Cerebellar nuclear complex (tissue), 1 donor: ENCODE measurements at places on chromosomes 13 and 19.

DNA sequence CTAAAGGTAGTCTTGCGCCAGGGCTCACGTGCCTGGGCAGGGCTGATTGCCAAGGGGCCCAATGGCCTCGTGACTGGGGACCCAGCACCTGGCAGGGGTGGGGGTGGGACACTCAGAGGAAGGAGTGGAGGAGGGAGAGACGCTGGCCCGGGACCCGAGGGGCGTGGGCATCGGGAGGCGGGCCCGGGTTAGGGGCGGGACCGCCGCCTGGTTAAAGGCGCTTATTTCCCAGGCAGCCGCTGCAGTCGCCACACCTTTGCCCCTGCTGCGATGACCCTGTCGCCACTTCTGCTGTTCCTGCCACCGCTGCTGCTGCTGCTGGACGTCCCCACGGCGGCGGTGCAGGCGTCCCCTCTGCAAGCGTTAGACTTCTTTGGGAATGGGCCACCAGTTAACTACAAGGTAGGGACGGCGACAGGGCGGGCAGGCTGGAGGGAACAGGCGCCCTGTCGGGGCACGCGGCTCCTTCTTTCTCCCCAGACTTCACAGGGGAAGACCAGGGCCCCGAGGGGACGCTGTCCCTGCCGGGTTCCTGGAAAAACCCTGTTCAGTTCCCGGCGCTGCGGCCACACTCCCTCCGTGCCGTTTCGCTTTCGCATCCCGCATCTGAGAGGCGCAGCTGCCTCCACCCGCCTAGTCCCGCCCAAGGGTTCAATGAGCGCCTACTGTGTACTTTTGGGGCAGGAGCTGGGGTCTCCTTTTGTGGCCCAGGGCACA lies at the start of gene IFI30:
IFI30 (plus strand) TSS at position 242 of the 717 bp plus-strand sequence; CDS start at position 271, 29 bp downstream.
- DNase-seq = no peak

GRCh38 chr19:11659612-11660011 lies 62.3 kb downstream of the ZNF627 start:
- no peak for DNase-seq

DNA sequence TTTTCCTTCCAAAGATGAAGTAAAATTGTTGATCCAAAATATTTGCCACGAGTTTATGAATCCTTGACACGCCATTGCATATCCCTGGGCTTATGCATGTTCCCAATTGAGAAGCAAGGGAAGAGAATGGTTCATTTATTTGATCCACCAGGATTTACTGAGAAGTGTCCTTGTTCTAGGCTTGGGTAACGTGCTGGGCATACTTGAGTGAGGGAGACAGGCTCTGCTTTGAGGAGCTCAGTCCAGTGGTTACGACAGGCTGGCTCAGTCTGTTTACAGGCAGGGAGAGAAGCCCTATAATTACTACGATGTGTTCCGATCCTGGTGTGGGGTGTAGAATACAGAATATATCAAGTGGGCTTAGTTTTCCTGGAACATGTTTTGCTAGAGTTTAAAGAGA lies 6.3 kb upstream of the PNMA8C start:
- no peak for DNase-seq

DNA sequence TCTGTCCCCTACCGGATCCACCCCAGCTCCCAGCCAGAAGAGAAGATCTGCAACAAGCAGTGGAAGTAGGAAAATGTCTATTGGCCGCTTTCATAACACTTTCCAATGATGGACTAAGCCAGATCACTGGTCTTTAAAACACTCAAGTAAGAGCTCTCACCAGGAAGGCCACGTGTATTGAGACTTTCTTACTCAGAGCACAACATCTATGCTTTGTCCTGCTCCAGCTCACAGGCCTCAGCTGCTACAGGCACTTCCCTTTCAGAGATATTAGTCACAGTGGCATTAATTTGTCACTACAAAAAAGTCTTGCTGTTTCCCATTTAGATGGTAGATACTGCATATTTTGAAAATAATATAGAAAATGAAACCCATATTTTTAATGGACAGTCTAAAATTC lies 164.2 kb downstream of the ABCC4 start:
- DNase-seq = no peak

- no peak for DNase-seq
Observed at GRCh38 chr13:50284540-50284939, 269.3 kb downstream of the KCNRG start.

DNA sequence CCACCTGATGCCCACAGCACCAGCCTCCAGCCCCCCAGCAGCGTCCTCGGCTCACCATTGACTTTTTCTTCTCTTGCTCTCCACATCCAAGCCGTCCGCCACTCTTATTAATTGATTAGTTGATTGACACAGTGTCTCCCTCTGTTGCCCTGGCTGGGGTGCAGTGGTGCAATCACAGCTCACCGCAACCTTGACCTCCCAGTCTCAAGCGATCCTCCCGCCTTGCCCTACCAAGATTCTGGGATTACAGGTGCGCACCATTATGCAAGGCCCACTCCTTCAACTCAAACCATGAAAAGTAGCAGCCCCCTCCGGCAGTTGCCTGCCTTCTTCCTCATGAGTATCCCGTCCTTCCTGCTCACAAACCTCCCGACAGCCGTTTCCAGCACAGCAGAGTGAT lies 921 bp upstream of the TEX29 start:
- DNase-seq = no peak

- DNase-seq = peak; percentile 74
Observed at GRCh38 chr19:51339687-51340656, 2.0 kb downstream of the VSIG10L start.

- DNase-seq = no peak
Observed at GRCh38 chr19:34254698-34255432, 511 bp downstream of the GARRE1 start.

DNA sequence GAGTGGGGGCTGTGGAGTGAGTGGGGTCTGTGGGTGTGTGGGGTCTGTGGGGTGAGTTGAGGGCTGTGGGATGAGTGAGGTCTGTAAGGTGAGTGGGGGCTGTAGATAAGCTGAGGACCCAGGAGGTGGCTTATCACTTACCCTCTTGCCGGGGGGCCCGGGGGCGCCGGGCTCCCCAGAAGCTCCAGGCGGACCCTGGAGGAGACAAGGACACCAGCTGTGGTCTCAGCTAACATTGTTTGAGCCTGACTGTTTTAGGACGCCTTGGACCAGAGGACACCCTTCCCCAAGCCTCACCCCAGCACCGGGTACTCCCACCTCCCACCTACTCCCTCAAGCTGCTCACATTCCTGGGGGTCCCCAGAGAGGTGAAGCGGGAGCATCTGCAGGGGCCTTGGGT lies 34.2 kb upstream of the OLFM2 start:
- no peak for DNase-seq

- no peak for DNase-seq
Observed at GRCh38 chr13:71218960-71219359, 648.0 kb downstream of the DACH1 start.

DNA sequence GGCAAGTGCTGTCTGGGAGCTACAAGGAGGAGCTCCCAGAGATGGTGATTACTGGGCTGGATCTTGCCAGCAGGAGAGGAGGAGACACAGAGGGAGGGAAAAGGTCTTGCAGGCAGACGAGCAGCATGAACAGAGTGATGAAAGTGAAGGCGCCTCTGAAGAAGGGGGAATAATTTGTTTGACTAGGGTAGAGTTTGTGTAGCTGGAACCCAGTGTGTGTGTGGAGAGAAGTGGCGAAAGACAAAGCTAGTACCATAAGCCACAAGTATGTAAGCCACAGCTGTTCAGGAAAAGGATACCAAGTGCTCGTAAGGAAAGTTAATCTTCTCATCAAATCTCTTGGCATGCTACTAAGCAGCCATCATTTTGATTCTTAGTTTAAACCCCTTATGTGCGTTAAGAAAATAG lies 5.4 kb downstream of the FLT1 start:
- DNase-seq = no peak

DNA sequence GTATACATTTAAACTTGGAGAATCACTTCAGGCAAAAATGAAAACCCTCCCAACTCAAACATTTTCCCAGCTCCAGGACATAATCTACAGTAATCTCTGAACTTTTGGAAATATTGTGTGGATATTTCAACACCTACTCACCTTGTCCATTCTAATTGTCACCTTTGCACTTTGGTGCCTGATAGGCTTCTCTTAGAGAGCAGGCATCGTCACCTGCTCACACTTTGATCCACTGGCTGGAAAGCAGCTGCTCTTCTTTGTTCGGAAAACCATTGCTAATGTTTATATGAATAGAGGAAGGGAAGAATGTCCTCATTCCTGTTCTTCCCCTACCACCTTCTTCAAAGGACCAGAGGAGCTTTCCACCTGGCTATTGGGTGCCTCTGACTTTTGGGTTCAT lies 411.2 kb downstream of the FGF9 start:
- DNase-seq = no peak

DNA sequence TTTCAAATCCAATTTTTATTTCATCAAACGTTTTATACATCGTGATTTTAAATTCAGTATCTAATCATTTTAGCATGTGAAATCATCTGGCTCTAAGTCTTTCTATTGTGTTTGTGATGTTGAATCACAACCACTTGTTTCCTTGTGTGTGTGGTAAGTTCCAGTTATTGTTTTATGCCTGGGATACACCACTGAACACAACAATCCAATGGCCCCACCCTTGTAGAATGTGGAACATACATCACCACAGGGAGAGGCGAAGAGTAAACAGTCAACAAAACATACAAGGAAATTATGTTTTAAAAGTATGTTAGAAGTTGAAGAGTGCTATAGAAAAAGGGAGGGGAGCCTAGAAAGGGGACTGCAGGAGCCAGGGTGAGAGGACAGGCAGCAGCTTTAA lies 100.5 kb downstream of the EPSTI1 start:
- no peak for DNase-seq

DNA sequence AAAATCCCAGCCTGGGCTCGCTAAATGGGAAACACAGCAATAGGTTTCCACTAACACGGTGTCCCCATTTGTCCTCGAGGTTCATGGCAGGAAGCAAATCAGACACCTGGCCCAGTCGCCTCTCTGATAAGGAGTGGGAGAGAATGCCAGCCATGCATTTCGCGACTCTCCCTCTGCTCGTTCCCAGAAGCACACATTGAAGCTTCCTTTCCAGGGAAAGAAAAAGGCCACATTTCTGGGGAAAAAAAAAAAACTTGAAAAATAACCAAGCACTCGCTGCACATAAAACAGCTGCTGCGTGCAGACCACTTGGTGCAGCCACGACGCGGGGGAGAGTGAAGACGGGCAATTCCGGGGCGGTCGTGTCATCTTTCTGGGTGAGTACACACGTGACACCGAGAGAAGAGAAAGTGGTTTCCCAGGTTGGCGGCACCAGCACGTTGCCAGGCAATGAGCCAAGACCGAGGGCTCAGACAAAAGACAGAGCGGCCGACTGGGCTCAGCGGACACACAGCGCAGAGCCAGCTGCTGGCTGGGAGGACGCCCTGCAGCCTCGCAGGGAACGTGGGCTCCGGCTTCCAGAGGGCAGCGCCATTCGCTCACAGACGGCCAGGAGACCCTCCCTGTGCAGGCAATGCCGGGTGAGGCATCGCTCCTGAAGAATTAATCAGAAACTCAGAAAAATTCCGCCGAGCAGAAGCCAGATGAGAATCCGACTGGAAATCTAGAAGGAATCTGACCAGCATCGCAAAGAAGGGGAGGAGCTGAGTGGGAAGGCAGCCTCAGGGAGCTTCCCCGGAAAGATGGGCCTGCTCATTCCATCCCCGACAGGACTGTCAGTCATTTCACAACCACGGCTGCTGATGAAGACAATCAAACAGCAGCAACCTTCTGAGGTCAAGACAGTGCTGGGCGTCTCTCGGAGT lies 83.2 kb upstream of the IRS2 start:
- no peak for DNase-seq

GRCh38 chr19:15463861-15464371 lies 428 bp downstream of the RASAL3 start:
- no peak for DNase-seq
